ENCODE measurements at places on chromosomes 2 and 18.

DNA sequence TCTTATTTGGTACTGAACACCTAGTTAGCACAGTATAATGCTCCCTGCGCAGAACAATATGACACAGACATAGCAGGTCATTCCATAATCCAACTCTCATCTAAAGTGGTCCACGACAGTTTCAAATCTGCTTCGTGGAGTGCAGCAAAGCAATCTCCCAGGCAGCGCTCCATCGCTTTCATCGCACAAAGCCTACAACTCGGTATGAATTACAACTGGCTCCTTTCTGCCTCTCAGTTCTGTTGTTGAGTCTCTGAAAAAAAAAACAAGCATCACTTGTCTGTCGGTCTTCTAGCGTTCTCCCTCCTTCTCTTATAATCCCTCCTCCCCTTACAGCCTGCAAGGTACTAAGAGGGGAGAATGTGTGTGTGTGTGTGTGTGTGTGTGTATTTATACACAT, 123.5 kb downstream of the FIGN start:
- DNase-seq = no peak

DNA sequence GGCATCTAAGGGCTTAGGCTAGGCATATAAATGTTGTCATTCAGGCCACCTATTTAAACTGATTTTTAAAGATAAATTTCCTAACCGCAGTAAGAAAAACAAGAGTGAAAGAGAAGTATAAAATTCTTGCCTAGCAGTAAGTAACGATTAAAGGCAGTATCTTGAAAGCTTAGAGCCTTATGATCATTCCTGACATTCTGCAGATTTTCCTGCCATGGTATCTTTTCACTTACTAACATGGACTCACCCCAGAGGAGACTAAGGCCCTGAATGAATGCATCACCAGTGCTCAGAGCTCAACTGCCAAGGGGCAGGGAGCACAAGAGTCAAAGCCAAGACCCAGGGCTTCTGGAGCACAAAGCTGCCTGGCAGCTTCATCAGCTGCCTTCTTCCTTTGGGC, 133.1 kb downstream of the GCA start:
- no peak for DNase-seq

- DNase-seq = no peak
Observed at GRCh38 chr2:239612133-239612532, 211.3 kb upstream of the HDAC4 start.

DNA sequence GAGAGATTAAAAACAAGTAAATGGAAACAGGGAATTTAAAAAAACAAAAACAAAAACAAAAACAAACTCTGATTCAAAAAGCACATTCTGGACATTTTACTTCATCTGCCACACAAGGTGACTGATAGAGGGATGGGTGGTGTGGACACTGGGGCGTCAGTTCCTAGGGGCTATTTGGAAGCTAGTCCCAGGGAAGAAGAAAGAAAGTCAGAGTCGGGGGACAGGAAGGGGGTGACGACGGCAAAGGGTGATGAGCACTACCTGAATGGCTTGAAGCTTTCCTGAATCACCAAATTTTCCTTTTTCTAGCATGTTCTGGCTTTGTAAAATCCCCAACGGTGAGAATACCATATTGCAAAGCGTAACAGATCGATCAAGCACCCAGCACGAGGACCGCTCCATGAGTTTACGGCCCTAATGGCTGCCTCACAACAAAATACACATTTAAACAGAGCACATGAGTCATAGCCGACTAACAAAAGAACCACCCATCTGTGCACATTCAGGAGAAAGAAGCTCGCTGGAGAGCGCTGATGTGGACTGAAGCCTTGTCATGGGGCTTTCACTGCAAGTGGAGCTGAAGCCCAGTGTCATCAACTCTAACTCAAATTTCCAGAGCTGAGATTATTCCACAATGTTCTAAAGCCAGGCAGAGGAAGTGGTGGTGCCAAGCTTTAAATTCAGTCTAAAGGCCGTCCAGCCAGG, 178.9 kb downstream of the LNPK start:
- DNase-seq = no peak

DNA sequence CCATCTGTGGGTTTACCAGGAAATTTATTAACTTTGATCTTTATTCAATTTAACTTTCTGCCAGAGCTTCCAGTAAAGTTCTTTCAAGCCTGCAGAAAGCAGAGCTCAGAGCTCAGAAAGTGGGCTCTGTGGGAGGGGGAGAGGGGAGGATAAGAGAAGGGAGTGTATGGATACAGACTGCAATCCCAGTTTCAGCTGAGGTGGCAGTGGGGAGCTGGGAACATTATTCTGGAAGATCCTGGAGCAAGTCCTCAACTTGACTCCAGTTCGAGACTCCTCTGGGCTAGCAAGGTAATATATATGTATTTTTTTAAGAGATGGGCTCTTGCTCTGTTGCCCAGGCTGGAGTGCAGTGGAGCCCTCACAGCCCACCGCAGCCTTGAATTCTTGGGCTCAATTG, 108.9 kb upstream of the NABP1 start:
- no peak for DNase-seq

DNA sequence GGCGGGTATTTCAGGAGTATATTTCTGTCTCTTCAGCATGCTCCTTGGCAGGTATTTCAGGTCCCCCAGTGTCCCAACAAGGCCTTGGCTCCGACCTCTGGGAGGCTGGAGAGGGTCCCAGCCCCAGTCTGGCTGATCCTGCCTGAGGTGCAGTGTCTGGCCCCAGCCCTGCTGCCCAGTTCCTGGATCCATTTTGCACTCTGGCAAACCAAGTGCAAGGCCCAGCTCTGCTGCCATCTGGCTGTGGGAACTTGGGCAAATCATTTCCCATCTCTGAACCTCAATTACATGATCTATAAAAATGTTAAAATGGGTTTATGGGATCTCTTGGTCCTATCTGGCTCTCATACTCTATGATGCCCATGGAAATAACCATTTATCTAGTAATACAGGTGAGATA, 63.6 kb downstream of the ZBTB7C start:
- DNase-seq = no peak

- DNase-seq = no peak
Observed at GRCh38 chr2:190607657-190608357, 41.1 kb upstream of the NAB1 start.

DNA sequence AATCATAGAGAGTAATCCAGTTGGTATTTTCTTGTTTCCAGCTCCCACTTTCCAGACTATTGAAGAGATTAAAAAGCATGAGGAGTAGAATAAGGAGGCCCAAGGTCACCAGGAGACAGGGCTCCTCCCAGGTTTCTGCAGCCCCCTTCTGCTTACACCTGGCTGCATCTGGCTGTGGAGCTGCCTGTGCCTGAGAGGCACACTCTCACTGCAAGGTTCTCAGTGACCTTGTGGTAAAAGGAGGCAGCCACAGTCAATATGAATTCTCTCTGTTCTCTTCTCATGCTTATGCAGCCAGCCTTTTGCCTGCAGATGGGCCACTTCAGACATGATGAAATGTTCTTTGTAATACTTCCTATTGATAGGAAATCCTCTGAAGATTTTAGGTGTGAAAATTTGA, 233.7 kb downstream of the MYO3B start:
- no peak for DNase-seq

DNA sequence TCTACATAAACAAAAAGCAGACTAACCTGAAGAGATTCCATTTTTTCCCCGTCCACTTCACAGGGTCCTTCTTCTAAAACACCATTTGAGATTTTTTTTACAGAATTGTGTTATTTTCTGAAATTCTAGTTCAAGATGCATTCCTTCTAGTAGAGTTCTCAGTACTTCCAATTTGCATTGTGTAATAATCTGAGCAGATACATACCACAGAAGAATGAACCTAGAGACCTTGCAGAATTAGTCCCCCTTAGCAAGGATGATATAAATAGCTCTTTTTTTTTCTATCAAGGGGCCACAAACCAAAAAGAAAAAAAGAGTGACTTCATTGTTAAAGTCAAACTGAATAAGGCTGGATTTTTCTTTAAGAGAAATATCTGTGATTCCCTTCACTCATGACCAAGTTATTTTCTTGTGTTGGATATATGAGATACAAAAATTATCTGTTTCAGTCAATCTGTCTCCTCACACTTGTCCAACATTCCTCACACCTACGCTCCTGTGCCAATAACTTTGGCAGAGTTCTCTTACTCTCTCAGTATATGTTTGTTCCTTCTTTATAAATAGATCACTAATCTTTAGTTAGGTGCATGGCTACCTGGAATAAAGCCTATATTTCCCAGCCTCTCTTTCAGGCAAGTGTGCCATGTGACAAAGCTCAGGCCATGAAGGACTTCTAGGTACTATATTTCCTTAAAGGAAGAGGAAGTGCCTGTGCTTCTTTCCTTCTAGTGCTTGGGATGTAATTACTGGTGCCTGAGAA, 183.5 kb downstream of the ZNF385B start:
- DNase-seq = no peak

DNA sequence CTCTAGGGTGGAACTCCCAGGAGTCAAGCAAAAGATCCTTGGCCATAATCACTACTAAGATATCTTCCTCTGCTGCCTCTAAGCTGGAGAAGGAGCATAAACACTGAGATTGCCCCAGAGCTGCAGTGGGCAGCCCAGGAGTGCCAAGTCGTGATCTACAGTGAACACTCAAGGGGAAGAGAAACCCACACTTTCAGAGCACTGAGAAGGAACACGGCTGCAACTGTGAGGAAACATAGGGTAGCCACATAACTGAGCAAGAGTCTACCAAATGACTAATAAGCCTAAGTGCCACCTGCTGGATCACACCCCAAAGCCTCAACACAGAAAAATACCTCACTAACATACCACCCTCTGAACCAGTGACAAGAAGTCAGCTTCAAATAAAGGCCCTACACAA, 79.6 kb upstream of the RAB12 start:
- DNase-seq = no peak

- no peak for DNase-seq
Observed at GRCh38 chr18:73948497-73948896, 199.1 kb downstream of the FBXO15 start.

DNA sequence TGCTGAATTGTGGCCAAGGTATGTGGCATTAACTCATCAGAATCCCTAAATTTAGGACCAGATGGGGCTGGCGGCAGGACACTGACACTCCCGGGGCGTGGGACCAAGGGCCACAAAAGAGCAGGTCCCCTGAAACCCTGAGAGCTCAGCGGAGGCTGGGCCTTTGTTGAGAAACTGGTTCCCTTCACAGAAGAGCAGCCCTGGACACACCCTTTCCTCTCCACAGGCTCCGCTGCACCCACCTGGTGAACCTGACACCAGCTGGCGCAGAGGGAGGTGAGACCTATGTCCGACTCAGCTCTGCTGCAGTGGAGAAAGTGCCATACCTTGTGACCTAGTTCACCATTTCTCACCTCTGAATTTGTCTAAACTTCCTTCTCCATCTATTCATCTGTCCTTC, 119.5 kb downstream of the RTP5 start:
- no peak for DNase-seq

DNA sequence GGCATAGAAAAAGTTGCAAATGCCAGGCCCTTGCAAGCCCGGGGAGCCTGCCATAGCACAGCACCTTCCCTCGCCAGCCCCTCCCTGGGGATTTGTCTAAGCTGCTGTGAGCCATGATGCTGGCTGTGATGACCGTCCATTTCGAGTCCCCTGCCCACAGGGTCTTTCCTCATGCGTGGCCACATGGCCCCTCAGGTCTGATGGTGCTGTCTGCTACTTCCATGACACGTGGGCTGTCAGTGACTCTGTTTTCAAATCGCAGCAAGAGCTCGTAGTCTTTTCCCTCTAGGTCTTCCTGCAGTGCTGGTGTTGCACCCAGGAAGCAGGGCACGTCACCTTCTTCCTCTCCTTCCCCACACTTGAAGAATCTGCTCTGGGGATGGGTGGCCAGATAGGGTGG, 15.5 kb upstream of the GNAL start:
- DNase-seq = no peak

DNA sequence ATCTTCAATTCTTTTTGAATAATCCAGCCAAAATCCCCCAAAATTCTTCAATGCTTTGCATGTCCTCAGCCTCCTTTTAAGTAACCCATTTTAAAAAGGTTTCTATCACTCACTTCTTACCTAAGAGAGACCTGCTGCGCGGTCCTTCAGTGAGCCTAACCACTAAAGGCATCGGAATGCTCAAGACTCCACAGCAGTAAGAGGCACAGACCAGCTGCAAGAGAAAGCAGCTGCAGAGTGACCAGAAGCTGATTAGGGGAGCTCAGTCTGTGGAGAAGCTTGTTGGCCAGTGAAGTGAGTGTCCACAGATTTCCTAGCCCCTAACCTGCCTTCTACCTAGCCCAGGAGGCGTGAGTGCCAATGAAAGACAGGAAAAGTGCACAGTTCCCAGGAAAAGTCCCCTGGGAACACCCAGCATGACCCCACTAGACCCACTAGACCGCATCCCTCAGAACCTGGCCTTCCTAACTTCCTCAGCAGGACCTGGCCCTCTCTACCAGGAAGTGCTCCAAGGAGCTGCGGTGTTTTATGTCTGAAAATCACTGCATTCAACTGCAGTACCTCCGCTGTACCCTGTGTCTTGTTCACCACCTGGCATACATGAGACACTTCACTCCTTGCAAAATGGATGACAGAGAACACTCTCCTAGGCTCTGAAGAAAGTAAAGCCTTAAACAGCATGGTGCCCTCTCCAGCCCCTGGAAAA, 10.1 kb downstream of the MBOAT2 start:
- no peak for DNase-seq

DNA sequence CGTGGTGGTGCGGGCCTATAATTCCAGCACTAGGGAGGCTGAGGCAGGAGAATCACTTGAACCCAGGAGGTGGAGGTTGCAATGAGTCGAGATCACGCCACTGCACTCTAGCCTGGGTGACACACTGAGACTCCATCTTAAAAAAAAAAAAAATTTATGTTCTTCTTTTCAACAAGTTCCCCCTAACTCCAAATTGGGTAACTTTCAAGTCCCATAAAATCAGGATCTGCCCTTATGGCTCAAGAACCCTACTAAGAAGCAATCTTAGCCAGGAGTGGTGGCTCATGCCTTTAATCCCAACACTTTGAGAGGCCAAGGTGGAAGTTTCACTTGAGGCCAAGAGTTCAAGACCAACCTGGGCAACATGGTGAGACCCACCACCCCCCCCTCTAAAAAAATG, 30.3 kb upstream of the TLK1 start:
- no peak for DNase-seq

- no peak for DNase-seq
Observed at GRCh38 chr2:102422910-102423309, at the start of gene IL18RAP. Gene IL18RAP, plus strand, starts transcription at chr2:102423160. Its CDS starts 118 bp downstream, at chr2:102423278.

- DNase-seq = no peak
Observed at GRCh38 chr2:240420206-240421104, 15.0 kb upstream of the GPC1 start.

GRCh38 chr18:49486606-49486952, 455 bp downstream of the C18orf32 start:
- DNase-seq = no peak
